Heart right ventricle (tissue), 16 donors: ENCODE measurements at places on chromosomes 6 and 20.

DNA sequence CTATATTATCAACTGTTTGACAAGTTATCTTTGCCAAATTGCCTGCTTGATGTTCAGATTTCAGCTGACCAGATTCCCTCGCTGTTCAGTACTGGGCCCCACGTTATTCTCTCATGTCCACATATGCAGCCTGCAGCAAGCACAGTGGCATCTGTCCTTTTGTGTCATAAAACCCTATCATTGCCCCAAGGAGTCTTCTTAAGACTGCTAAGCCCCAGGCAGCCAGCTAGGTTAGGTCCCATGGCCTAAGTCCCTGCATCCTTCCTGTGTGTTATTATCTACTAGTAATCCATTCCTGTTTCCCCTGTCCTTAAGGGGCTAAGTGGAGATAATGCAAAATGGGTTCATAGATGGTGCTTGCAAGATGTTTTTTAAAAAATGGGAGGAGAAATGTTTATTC lies 7.2 kb downstream of the KDM1B start:
- no peak for DNase-seq

- DNase-seq: no peak
Observed at GRCh38 chr6:68778356-68779020, 143.4 kb downstream of the ADGRB3 start.

DNA sequence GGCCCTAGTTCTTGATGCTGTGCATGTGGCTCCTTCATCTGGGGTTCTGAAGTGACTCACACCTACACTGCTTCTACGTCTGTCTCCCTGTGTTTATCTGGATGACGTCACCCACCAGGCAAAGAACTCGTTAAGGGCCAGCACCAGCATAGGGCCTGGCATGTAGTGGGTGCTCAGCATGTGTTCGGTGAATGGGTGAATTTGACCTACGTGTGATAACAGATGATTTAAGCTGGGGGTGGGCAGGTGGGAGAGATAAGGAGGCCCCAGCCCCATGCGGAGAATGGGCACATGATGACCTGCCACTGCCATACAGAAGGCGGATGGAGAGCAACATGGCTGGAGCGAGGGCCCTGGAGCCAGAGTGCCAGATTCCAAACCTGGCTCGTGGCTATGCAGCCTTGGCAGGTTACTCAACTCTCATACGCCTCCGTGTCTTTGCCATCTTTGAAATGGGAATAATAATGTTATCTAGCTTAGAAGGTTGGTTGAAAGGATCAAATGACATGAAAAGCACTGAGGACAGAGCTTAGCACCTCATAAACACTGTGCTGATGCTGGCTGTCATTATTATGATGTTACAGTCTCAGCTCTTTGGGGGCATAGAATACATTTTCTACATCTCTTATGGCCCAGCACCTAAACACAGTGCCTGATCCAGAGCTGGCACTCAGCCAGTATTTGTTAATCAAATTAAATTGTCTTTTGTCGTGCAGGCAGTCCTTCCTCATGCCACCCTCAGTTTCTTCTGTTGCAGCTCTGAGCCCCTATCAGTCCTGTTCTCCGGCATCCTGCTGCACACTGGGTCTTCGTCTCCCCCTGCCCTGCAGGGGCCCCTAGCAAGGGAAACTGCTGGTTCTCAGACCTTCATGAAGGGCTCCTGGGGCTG lies 39.6 kb downstream of the VEGFA start:
- no peak for DNase-seq

- DNase-seq: no peak
Observed at GRCh38 chr6:100685747-100686146, 195.4 kb downstream of the ASCC3 start.

GRCh38 chr20:23344336-23344735 lies 6.3 kb upstream of the NXT1 start:
- no peak for DNase-seq

DNA sequence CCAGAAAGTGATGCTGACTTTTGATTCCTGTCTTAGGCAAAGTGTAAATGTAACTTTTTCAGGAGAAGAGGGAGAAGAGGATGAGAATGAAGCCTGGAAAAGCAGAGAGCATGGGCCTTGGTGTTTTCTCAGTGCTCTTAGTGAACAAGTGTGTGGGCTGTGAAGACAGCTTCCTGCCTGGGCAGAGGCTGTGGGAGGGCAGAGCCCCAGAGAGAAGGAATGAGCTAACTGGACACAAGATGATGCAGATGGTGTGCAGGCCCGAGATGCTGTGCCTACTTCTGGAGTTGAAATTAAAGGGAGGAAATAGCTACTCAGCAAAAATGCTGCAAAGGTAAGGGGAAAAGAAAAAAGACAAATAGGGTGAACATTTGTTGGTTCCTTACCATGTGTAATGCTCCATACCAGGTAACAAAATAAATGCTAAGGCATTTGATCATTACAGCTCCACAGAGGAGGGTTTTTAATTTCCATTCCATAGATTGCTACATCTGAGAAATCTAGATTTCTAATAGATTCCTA lies 87.0 kb upstream of the CEP162 start:
- DNase-seq: no peak

- no peak for DNase-seq
Observed at GRCh38 chr6:15948930-15949900, 179.7 kb upstream of the MYLIP start.

- no peak for DNase-seq
Observed at GRCh38 chr6:168884050-168884645, 369.5 kb downstream of the THBS2 start.

- no peak for DNase-seq
Observed at GRCh38 chr20:40899344-40899743, 129.3 kb upstream of the TOP1 start.

DNA sequence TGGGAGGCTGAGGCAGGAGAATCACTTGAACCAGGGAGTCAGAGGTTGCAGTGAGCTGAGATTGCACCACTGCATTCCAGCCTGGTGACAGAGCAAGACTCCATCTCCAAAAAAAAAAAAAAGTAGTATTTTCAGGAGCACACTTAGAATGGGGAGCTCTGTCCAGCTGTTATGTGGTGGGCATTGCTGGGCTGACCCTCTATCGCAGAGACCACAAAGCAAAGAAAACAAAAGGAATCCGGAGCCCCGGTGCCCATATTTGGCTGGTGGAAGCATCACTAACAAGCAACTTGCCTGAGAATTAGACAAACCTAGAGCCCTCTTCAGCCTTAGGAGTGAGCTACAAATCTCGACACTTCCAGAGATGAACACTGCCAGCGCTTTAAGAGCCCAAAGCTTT lies 137.3 kb upstream of the GPR6 start:
- no peak for DNase-seq

DNA sequence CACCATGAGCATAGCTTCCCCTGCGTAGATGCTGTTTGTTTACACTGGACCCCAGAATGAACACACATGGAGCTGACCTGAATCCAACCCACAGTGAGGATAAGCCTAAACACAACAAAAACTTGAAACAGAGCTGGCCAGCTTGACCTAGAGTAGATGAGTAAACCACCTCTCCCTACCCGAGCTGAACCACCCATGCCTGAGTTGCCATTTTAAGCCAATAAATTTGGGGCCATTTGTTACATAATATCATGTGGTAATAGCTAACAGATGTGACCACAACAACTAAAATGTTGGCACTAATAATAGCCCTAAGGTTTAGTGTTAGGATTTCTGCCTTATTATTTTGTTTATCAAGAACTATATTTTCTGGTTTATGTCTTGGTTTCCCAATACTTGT lies 103.2 kb upstream of the GRIK2 start:
- no peak for DNase-seq

DNA sequence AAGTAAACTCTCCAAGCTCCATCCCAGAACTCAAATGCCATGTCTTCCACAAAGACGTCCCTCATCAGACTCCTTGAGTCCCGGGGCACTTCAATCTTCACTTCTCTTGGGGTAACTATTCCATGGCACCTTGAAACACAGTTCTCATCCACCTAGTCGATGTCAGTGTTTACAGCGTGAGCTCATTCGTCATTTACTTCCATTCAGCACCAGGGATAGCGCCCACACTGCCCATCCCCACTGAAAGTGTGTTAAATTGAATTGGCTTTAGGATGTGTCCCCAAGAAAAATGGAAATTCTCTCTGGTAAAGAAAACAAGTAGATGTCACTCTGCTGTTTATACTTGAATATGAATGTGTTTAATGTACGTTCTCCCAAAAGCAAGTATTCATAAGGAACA lies 31.3 kb downstream of the KCNK15 start:
- peak; percentile 25 for DNase-seq

- DNase-seq: no peak
Observed at GRCh38 chr6:54719633-54720032, 126.9 kb upstream of the FAM83B start.

GRCh38 chr6:93341900-93342613 lies 77.3 kb downstream of the EPHA7 start:
- DNase-seq: no peak

DNA sequence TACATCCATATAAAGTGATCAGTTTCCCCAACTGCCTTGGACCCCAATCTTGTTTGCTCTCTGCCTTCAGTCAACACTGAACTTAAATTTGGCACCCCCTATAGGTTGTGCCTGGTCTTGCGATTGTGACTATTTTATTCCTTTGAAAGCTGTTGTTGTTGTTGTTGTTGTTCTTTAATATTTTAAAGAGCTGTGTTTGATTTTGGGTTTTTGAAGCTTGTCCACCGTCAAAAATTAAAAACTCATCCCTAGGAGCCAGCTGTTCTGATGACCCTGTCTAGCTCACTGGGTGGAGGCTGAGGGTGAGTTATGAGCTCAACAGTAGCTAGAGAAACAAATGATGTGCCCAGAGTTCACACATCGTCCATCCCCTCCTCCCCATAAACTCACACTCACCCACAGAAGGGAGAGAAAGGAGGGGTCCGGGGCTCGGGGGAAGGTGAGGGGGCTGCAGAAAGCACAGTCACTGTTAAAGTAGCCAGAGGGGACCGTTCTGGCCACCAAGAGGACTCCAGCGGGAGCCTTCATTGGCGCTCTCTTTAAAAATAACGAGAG lies 4.0 kb downstream of the SIM1 start:
- DNase-seq: no peak

GRCh38 chr6:37665304-37665703 lies 32.4 kb downstream of the MDGA1 start:
- no peak for DNase-seq

GRCh38 chr6:117547688-117548621 lies 54.4 kb downstream of the GOPC start:
- peak; percentile 71 for DNase-seq

DNA sequence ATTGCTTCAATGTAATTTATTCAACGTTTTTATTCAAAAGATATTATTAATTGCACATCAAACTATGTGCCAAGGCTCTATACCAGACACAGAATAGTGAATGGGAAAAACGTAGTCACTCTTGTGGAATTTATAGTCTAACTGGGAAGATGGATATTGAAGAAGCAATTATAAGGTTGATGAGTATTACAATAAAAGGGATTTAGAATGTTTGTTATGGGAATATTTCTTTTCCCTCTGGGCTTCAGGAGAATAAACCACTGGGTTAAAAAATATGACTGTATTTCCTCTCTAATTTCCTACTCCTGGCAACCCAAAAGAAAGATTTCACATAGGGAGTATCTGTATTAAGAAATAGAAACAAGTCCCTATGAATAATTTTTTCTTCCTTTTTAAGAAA lies 25.1 kb upstream of the UTRN start:
- no peak for DNase-seq

DNA sequence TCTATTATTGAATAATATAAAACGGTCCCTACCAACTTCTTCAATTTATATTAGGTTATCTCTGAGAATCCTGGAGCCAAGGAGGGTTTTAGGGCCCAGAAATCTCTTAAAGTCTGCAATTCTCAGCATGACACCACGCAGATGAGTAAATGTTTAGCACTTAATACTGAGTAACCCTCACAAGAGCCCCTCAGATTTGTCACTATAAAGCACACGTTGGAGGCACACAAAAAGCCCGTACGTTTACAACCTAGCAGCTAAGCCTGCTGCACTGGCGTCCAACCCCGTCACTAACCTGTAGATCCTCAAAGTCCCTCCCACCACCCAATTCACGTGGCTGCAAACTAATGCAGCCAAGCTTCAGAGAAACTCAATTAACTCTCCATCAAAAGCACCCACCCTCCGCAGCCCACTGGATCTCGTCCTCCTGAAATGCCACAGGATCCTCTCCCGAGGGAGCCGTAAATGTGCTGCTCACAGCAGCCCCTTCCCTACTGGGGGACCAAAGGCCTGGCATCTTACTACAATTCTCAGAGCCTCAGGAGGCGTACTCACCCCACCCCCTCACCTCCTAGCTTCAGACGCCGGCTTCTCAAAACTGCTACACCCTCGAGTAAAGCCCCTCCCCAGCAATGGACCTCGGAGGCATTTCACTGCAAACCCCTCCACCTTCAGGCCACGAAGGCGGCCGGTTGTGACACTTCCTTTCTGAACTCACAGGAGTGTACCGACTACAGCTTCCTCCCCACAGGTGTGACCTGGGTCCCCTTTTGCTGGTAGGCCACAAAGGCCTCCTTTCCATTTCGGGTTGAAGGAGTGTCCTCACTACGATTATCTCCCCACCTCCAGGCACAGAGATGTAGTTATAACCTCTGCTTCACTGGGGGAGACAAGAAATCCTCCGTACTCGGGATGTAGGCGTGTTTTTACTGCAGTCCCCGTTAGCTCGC lies 909 bp downstream of the CPNE1 start:
- no peak for DNase-seq

DNA sequence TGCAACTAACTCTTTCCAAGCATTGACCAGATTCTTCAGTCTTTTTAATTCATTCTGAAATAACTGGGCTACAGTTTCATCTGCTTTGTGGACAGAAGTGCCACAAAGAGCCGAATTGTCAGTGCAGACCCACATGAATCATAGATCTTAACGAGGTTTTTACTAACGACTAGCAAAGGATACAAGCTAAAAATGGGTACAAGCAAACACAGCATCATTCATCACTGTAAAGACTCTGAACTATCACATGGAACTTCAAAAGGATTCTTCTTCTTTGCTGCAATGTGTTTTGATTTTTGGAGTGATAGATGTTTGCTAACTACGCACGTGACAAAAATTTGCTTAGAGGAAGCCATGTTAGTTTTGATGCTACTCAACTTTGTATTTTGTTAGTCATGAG lies 227.1 kb downstream of the ESR1 start:
- no peak for DNase-seq

- DNase-seq: no peak
Observed at GRCh38 chr20:5881703-5882102, 68.6 kb downstream of the TRMT6 start.

GRCh38 chr20:4820806-4821518 lies 99.3 kb downstream of the PRND start:
- DNase-seq: no peak

GRCh38 chr6:106413016-106413415 lies 52.5 kb downstream of the CRYBG1 start:
- DNase-seq: no peak
